ENCODE measurements at places on chromosomes 3 and 15.

DNA sequence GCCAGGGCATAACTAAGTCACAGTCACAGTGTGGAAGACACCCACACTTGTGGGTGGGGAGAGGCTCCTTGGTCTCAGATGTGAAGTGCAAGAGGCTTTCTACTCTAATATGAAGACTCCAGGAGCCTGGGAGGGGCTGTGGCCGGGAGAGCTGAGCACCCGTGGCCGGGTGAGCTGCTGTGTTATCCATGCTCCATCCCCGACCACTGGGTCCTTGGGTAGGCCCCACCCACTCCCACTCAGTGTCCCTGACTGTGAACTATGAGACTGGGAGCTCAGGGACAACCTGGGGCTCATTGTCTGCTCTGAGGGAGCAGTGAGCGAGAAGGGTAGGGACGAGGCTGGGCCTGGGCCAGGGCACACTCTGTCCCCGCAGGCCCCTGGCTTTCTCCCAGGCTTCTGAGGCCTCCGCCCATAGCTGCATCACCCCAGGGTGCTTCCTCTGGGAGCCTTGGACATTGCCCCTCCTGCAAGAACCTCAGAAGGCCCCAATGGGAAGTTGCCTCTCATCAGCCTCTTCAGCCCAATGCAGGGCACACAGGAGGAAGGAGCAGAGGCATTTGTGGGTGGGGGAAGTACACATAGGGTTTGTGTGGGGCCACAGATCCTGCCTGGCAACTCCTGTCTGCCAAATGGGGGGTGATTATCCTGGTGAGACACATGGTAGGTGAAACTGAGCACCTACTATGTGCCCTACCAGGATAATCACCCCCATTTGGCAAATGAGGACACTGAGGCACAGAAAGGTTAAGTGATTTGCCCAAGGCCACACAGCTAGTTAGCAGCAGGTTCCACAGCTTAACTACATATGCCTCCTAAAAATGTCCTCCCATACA, 2.4 kb downstream of the ANPEP start:
- no peak for DNase-seq

DNA sequence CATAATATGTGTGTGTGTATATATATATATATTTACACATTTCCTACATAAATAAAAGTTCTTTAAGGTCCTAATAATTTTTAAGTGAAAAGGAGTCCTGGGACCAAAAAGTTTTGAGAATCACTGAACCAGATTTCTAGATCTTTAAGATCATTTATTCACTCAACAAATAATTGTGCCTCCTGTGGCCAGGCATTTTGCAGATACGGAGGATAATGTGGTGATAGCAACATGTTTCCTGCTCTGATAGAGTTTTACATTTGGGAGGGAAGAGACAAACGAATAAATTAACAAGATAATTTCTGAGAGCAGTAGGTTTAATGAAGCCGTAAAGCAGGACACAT, 448 bp upstream of the RNF7 start:
- no peak for DNase-seq

- DNase-seq, result no peak
Observed at GRCh38 chr15:85865070-85865684, 70.5 kb upstream of the KLHL25 start.

DNA sequence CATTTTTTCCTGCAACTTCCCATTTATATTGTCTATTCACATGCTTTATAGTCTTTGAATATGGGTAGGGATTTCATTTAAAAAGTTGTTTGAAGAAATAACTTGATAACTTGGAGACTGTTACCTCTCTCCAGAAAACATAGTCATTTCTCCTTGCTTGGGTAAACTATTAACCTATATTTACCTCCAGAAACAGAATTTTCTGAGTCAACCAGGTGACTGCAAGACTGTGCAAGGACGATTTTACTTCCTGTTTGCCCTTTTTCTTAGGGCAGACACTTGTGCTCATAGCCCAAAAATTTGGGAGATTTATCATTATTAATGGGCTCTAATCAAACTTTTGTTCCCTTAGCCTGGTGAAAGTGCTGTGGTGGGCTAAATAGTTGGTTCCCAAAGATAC, 14.3 kb upstream of the MOBP start:
- no peak for DNase-seq

GRCh38 chr15:31469786-31470525, 143.3 kb downstream of the KLF13 start:
- no peak for DNase-seq

DNA sequence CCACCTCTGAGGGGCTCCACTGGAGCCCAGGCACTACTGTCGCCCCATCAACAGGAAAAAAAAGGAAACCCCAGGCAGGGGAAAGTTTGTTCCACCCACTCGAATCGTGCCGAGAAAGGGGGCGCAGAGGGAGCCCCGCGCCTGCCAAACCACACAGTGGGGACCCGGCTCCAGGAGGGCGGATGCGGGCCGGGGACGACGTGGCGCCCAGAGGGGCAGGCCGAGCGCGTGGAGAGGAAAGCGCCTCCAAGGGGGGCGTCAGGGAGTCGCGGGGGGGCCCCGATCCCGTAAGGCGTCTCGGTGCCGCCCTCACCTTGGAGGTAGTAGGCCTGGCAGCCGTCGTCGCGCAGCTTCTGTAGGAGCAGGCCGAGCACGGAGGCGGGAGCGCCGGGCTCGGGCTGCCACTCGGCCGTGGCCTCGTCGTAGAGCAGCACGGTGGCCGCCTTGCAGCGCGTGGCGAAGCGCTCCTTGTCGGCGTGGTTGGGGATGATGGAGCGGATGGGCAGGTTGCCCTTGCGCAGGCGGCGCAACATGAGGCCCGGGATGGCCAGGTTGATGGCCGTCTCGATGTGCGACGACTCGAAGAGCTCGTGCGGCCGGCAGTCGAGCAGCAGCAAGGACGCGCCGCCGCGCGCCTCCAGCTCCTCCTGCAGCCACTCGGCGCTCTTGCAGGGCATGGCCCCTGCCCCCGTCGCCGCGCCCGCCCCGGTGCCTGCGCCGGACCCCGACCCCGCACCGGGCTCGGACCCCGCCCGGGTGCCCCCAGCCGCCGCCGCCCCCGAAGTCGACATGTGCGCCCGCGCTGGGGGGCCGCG, 627 bp downstream of the DUSP7 start:
- peak; percentile 29 for DNase-seq

DNA sequence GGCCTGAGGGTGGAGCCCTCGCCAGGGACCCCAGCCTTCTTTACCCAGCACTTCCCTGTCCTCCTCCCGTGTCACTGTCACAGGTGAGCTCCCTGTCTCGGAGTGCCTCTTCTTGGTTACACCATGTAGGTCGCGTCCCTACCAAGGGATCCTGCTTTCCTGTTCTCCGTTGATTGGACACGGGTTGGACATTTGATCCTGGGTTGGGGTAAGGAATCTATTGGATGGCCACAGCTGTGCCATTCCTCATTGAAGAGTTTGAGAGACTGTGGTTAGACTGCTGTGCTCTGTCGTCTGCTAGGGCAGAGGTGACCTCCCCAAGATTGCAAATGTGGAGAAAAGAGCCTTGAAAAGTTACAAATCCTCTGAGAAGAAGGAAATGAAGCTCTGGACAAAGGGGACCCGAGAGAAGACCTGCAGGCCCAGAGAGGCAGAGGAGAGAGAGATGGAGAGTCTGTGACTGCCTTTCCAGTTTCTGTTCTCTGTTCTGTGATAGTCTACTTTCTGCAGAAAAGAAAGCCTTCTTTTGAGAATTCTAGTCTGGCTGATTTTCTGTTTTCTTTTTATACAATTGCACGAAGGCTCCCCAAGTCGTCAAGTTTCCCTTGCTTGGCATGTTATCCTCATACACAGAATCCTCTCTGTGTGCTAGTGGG, 325.7 kb upstream of the RGMA start:
- DNase-seq, result no peak
